Stimulated activated CD8-positive, alpha-beta memory T cell treated with anti-CD3 and anti-CD28 coated beads, Interleukin-2, amount 100 ng/mL, for 1 hour (primary cell): ENCODE measurements at places on chromosomes 13 and 19.

DNA sequence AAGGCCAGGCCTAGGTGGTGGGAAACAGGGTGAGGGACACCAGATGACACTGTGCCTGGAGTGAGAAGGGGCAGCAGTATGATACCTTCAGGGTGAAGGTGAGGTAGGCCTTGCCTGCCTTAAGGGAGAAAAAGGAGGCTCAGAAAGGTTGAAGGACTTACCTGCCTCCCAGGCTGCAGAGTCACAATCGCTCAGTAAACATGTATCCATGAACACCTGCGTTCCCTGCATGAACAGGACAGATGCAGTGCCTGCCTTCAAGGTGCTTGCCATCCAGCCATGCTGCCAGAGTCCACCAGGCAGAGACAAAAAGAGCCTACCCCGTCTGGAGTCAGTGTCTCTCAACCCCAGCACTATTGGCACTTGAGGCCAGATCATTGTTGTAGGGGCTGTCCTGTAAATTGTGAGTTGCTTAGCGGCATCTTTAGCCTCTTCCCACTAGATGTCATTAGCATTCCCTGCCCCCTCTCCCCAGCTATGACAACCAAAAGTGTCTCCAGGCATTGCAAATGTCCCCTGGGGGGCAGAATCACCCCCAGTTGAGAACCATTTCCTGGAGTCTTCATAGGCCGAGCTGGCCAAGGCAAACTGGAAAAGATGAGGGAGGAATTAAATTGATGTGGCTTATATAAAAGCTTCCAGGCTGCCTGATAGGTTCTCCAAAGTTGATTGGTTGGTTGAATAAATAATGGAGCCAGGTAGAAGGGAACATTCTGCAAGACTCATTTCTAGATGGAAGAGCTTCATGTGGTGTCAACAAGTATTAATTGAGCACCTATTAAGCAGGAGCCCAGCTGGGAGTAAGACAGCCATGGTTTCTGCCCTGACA, 1.7 kb downstream of the MAP3K10 start:
- DNase-seq = no peak

- no peak for DNase-seq
Measured at GRCh38 chr19:8686549-8686948, 12.0 kb downstream of the ACTL9 start.

- no peak for DNase-seq
Measured at GRCh38 chr13:40586886-40587565, 79.4 kb downstream of the FOXO1 start.

- DNase-seq = no peak
Measured at GRCh38 chr19:55460670-55461258, 678 bp downstream of the ISOC2 start.

- DNase-seq = no peak
Measured at GRCh38 chr19:558770-559439, 13.5 kb upstream of the BSG start.

GRCh38 chr13:91017669-91018053, 329.8 kb upstream of the MIR17HG start:
- DNase-seq = no peak

DNA sequence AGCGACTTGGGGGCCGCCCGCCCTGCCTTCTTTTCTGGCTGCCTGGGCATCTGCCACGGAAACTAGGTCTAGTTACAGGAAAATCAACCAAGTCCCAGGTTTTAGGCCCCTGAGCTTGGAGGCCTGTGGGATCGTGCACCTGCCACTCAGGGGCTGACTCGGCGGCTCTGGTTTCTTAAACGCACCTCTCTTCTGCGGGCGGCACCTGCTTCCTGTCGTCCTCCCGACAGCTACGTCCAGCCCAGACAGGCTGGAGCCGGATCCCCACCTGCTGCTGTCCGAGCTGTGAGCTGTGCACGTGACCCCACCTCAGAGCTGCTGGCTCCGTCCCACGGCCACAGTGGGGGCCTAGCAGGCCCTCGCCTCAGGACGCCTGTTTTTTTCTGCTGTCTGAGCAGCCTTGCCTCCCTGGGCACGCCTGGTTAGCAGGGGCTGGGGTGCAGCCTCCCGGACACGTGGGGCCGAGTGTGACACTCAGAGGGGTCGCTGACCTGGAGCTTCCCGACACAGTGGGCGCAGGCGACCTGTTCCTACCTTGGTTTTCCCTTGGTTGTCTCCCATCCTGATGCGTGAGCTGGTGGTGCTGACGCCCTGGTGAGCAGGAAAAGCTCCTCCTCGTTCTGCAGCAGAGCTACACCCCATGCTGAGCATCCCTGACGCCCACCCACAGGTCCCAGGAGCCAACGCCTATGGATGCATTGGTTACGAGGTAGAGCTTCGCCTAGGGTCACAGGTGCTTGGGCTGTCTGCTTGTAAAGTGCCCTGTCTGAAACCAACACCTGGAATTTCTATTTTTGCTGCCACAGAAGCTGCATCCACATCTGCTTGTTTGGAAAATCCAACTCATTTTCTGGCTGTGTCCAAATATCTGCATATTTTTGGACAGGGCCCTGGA, 17.5 kb downstream of the TMEM255B start:
- DNase-seq = no peak

DNA sequence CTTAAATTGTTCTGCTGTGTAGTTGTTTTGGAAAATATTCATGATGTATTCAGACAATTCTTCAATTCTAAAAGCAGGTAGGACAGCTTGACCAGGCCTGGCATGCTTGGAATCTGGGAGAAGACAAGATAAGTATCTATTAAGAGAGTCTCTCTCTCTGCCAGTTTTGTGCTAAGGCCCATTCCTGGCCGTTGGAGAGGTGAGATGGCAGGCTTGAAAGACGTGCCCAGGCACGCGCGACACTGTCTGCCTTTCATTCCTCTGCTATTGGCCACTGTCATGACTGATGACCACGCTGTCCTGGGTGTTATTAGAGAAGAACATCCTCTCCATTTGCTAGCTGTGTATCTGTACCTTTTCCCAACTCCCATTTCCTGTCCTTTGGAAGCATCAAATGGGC, 90.3 kb downstream of the LHFPL6 start:
- no peak for DNase-seq

DNA sequence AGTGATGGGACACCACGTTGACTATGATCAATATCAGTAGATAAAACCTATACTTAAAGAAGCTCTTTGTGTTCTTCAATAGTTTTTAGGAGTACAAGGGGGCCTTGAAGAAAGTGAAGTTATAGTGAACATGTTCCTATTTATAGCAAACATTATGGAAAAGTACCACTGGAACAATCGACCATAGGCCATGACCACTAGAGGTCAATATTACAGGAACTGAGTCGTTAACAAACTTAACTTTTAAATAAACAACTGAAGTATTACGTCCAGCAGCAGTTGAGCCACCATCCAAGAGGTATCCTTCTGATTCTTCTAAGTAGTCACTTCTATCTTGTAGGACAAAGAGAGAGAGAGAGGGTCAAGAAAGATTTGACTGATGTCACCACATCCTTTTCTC, 391.0 kb upstream of the SLITRK5 start:
- DNase-seq = no peak

- no peak for DNase-seq
Measured at GRCh38 chr13:63840551-63841421, 2425.1 kb upstream of the PCDH20 start.

DNA sequence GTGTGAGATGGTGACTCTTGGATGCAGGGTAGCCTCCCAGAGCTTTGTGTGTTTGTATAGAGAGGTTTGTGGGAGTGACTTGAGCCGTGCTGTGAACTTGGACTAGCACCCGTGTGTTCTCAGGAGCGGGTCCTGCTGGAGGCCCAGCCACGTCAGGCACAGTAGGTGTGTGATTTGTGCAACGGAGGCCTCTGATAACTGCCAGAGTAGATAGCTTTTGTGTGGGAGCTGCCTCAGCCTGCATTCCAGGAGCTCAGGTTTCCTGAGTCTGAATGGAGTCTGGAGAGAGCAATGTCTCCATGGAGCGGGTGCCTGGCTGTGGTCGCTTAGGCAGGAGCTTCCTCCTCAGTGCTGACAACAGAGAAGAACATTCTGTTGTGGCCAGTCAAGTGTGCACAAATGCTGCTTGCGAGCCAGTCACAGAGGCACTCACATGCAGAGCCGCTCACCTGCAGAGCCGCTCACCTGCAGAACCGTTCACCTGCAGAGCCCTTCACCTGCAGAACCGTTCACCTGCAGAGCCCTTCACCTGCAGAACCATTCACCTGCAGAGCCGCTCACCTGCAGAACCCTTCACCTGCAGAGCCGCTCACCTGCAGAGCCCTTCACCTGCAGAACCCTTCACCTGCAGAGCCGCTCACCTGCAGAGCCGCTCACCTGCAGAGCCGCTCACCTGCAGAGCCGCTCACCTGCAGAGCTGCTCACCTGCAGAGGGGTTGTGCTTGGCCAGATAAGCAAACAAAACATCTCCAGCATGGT, 32.6 kb downstream of the TFDP1 start:
- no peak for DNase-seq

- no peak for DNase-seq
Measured at GRCh38 chr13:97043302-97043701, 49.0 kb upstream of the OXGR1 start.

DNA sequence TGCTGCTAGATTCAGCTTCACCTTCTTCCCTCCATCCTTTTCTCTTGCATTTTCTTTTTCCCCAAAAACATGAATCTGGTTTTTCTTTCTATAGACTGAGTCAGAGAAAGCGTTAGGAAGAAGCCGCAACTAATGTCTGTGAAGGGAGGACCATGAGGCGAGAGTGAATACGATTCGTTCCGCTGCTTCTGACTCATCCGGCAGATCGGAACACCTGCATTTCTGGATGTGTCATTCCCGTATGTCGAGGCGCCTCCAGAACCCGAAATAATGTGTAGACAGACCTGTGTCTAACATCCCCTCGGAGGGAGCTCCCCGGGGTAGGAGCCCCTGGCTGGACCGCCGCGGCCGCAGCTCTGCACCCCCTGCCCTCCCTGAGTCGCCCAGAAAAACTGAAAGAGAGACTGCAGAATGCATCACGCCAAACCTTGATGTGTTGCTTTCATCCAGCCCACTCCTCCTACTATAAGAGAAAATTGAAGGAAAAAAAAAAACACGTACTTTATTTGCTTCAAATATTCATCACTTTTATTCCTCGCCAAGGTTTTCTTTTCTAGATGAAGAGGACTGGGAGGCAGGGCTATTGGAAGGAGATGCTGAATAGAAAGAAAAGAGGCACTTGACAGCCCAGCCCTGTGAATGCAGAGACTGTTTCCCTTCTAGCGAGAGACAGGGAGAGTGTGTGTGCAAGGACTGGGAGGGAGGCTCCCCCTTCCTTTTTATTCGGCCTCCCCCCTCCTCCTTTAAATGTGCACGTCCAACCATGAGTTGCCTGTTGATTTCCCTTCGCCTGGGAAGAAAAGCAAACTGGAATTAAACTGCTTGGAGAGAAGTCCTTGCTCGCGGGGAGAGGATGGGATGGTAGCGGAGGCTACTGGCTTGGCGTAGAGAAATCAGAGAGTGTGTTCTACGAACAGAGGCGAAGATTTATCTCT, 616 bp upstream of the PCDH17 start:
- no peak for DNase-seq

GRCh38 chr13:101408154-101408553, 8.2 kb downstream of the NALCN start:
- DNase-seq = no peak

- DNase-seq = no peak
Measured at GRCh38 chr19:611481-611868, 21.8 kb downstream of the HCN2 start.

DNA sequence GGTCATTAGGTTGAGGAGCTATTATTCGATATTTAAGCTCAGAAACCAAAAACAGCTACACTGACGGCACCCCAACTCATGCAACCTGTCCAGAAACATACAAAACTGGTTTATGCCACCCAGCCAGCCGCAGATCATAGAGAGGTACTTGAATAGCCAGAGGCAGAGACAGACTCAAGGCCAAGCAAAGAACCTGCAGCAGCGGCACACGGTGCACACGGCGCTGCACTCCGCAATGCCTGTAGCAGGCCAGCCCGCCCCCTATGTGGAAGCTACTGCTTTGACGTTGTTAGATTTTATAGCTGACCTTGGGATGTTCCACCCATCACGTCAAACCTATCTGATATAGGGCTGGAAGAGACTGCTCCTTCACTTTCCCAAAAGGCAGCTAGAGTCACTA, 11.9 kb upstream of the DHRS12 start:
- no peak for DNase-seq

- DNase-seq = no peak
Measured at GRCh38 chr13:41025518-41025917, 6.4 kb upstream of the ELF1 start.

- no peak for DNase-seq
Measured at GRCh38 chr13:41563341-41563983, 106.1 kb downstream of the RGCC start.

- no peak for DNase-seq
Measured at GRCh38 chr19:3225169-3225485, 666 bp downstream of the CELF5 start.

DNA sequence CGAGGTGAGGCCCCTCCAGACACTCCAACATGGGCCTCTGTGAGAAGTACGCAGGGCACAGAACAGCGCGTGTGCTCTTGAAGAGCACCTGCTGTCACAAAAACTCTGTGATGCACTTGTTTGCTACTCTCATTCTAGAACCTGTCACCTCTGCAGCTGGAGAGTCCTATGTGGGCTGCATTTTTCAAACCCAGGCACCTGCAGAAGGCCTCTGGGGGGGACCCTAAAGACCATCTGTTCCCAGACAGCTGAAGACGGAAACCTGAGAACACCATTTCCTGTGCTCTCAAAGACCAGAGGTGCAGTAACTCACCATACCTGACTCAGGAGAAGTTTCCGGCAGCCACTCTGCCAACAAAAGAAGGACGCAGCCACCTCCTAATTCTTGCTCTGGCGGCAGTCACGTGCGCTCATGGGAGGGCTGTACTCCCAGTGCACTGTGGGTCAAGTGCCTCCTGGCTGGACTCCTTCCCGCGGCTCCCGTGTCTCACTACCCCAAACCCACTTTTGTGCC, 28.1 kb downstream of the RANBP3 start:
- no peak for DNase-seq

- no peak for DNase-seq
Measured at GRCh38 chr19:30420316-30420715, 48.1 kb downstream of the ZNF536 start.

GRCh38 chr13:39676315-39676876, 20.9 kb downstream of the COG6 start:
- DNase-seq = no peak

DNA sequence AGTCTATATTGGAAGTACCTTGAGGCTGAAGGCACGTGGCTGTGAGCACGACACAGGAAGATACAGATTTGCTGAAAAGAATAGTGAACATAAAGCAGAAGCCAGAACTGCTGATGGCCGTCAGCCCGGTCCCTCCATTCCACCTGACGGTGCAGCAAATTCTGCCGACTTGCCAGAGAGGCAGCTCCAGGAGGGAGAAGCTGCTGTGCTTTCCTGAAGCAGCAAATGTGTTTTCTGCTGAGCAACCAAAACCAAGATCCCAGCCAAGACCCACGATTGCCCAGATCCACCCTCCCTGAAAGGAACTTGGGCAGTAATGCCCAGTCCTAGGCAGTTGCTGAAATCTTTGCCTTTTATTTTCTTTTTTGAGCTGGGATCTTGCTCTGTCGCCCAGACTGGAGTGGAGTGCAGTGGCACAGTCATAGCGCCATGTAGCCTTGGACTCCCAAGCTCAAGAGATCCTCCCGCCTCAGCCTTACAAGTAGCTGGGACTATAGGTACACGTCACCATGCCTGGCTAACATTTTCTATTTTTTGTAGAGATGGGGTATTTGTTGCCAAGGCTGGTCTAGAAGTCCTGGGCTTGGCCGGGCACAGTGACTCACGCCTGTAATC, 7.0 kb upstream of the RCN3 start:
- no peak for DNase-seq
